ENCODE measurements at places on chromosomes 7 and 10.

DNA sequence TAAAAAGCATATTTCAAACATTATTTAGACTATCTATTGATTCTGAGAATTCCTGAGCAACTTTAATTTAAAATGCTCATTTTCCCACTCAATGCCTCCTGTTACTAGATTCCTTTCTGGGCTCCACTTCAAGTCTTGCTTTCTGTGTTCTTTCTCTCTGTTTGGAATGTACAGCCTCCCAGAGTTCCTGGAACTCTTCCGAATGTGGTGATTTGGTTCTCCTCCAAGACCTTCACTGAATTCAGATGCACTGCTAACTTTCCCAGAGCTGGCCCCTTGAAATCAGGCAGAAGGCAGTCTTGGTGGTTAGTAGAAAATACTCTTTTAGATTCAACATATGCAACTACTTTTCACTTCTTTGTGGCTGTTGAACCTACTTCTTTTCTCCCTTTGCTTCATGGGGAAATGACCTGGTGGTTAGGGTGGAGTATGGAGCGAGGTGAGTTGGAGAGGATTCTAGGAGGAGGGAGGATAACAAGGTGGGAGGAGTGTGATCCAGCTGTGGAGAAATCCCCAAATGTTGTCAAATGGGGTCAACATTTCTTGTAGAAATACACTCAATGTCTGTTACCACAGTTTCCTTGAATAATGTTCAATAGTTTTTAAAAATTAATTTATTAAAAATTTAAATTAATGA is 27.9 kb upstream of the CCDC7 start:
- no peak for DNase-seq

DNA sequence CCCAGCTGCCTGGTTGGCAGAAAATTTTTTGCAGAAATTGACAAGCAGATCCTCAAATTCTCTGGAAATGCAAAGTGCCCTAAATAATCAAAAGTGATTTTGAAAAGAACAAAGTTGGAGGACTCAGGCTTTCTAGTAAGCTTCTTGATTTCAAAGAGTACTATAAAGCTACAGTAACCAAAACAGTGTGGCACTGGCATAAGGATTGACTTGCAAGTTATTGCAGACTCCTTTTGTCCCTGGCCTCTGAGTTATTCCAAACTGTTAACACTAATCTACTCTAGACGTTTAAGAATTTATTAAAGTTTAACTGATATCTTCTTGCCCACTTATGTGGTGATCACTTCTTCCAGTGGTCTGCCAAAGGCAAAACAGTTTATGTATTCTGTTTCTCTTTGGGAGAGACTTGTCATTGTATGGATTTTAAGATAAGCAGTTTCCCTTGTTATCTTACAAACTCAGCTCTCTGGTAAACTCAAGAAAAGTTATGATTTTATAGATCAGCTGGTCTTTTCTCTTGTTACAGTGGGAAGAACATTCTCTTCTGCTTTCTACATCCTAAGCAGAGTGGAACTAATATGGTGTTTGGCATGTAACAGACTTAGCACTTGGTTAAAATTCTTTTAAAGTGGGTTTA is 41.4 kb downstream of the LOXL4 start:
- DNase-seq: no peak

DNA sequence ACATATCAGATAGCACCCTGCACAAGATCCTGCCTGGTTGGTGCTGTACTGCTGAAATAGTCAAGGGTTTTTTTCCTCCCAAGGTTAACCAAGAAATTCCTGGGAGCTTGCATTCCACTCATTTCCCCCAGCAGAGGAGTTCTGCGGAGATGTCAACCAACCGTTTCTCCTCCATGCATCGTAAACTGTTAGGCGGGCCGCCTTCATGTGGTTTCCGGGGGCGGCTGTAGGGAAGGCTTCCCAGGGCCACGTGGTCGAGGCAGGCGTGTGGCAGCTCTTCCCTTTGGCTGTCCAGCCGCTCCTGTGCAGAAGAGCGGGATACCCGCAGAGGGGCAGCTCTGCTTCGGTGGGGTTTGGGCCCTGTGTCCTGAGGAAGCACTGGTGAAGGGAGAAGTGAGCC is 113.7 kb downstream of the RGS10 start:
- DNase-seq: no peak

DNA sequence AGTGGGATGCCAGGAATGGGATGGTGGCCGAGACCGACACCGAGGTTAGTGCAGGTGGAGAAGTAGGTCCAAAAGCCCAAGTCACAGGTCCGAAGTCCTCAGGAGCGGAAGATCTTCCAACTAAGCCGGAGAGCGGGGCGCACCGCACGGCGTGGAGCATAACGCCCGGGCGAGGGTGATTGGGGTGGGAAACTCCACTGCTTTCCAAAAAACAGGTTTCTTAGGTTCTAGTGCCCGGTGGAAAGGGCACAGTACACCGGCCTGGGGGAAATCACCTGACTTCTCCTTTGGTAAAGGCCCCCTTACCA is 11.4 kb upstream of the SPAG6 start:
- no peak for DNase-seq

DNA sequence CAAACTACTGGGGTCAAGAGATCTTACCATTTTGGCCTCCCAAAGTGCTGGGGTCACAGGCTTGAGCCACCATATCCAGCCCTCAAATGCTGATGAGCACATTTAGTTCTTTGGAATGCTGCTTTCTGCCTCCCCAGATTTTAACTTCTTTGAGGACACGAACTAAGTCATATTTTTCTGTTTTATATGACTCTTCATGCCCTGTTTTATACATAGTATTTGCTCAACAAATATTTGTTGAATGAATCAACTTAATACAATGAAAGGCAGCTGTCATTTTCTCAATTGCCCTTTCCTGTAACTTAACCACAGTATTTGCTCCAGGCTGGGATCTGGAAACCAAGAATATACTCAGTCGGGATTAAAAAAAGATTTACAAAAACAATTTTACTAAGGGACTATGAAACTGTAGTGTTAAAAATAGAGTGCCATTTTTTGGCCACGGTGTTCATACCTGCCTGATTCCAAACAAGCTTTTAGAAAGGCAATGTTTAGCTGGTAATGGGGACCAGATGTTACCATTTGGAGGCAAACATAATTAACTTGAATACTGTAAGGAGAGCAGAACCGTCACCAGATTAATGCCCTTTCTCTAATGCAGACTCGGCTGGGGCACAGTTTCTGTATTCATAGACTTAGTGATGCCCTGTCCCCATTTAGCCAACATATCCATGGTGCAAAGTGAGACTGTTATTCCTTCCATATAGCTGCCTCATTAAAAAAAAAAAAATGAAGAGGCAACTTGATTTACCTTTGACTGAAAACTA is 117.6 kb downstream of the NRP1 start:
- no peak for DNase-seq

GRCh38 chr7:131067220-131067619 is 260.5 kb upstream of the MKLN1 start:
- no peak for DNase-seq

DNA sequence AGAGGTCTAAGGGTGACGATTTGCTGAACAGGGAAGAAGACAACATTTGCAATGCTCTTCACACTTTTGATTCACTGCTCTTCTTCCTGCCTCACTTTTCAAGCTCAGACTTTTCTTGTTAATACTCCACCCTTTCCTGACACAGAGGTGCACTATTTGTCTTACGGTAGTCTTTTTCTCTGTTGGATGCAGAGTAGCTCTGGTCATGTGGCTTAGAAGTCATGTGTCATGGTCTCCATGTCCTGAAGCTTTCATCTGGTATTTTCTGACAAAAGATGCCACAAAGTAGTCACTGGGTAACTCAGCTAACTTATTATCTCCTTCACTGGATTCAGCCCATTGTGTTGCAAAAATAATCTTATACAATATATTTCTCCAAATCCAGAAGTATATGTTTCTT is 149.1 kb downstream of the TFEC start:
- DNase-seq: no peak

GRCh38 chr7:18886832-18887231 is 230.6 kb downstream of the TWIST1 start:
- no peak for DNase-seq

- no peak for DNase-seq
Observed at GRCh38 chr7:23261843-23262452, 15.4 kb downstream of the GPNMB start.

- no peak for DNase-seq
Observed at GRCh38 chr7:95434557-95435421, at the start of gene PON2. TSS of gene PON2 (minus strand) at chr7:95435028. CDS start at chr7:95434951, 77 bp downstream.

DNA sequence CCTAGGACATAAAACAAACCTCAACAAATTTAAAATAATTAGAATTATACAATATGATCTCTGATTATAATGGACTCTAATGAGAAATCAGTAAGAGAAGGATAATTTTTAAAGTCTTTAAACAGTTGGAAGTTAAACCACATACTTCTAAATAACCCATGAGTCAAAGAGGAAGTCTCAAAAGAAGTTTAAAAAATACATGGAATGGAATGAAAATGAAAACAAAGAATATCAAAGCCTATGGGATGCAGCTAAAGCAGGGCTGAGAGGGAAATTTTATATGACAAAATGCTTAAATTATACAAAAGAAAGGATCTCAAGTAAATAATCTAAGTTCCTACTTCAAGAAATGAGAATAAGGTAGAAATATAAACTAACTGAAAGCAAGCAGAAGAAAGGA is 460.5 kb downstream of the RPS24 start:
- DNase-seq: no peak

DNA sequence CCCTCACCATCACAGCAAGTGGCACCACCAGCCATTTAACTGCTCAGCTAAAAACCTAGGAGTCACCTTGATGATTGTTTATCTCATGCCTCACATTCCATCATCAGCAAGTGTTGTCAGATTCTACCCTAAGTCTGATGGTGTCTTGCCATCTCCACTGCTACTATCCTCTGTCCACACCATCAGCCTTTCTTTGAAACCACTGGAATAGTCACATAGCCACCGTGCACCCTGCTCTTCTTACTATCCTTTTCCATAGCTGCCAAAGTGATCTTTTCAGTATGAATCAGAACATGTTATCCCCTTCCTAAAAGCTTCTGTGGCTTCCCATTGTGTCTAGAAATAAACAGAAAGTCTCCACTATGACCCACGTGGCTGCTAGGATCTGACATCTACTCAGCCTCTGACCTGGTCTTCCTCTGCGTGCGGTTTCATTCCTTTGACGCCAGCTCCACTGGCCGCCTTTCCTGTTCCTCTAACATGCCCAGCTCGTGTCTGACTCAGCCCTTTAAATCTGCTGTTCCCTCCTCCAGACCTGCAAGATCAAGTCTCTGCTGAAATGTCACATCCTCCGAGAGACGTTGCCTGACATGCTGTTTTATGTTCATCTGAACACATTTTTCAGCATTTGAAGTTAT is 16.5 kb upstream of the CHN2 start:
- DNase-seq: no peak

DNA sequence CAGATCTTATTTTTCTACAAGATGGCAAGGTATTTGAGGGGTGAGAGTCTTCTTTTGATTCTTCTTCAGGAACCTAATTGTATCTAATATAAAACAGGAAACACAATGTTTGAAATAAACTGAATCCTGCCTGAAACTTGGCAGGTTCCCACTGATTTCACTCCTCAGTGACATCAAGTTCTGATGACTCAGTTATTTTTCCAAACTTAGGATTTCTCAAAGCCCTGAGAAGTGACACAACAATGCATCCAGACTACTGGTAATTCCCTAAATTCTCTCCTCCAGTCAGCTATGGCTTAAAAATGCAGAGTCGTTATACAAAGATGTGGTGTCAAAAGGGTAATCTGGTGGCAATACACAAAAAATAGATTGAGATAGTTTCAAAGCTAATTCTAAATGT is 80.9 kb downstream of the ABLIM1 start:
- DNase-seq: no peak

Measured in NCI-H187 treated with DMSO at 0.1 percent for 48 hours (cell line).